ENCODE measurements at places on chromosomes 12 and 14.

DNA sequence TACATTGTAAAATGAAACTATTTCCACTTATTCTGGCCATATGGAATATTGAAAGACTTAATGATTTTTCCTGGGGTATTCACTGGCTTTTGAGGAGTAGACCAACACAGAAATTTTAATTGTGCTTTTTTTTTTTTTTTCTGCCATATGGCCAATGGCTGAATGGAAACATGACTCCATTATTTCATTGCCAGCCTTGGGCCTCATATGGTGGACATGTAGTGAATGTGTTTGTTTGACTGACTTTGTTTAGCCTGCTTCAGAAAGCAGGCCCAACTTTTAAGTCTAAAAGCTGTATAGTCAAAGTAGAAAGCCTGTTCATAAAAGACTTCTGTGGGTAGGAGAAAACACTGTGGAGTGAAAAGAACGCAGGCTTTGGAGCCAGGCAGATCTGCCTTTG is 2.4 kb downstream of the GNG2 start:
- H3K27me3 ChIP-seq, result no peaks in the 10 kb centered on the region
- peaks cover 46% of the 10 kb centered on the region for H3K4me1 ChIP-seq
- peak overlapping the region; percentile 90 for H3K4me3 ChIP-seq
- H3K27ac ChIP-seq, result peak overlapping the region; percentile 91

DNA sequence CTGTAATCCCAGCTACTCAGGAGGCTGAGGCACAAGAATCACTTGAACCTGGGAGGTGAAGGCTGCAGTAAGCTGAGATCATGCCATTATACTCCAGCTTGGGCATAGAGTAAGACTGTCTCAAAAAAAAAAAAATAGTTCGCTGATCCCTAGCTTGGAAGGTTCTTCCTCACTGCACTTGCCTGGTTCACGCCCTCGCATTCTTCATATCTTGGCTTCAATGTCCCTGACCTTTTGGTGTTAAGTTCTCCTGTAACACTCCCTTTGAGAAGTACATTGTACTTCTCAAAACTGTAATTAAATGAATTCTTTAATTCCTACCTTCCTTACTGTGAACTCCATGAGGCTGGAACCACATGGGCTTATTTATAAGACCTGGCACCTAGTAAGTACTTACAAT is 16.5 kb upstream of the TPCN1 start:
- H3K27me3 ChIP-seq, result no peaks in the 10 kb centered on the region
- H3K36me3 ChIP-seq, result peaks cover 2% of the 10 kb centered on the region
- peaks cover 30% of the 10 kb centered on the region for H3K4me1 ChIP-seq
- H3K27ac ChIP-seq, result no peak overlapping the region
- DNase-seq, result no peak

DNA sequence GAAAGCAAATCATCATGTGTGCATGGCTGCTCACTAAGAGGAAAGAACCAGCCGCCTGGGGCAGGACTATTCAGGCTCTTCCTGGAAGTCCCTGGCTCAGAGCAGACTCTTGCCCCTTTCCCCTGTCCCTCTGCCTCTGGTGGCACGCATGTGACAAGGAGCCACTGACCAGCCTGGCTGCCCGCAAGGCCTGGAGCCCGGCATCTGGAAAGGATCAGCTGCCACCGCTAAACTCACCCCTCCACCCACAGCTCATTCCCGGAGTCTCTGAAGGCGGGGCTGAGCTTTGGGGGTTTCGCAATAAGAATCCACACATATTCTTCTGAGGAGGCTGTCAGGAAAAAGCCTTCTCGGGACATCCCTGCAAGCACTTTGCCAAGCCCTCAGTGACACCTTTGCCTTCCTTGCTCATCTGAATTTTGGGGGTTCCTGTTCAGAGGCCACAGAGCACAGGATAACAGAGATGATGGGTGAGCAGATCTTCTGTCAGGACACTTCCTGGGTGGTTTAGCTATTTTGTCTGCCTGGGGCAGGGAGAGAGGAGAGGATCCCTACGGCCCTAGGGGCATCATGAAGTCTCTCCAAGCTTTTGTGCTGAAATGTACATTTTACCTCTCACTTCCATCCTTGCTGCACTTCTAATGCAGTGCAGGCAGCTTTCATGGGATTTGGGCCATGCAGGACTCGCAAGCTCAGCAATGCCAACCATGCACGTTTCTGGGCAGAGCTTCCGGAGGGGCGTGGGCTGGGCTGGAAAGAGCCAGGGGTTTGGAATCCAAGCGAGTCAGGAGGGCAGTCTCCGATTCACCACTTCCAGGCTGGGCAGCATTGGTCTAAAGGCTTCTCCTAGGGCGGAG is 124.8 kb upstream of the MAP1LC3B2 start:
- no peaks in the 10 kb centered on the region for H3K27me3 ChIP-seq
- peaks cover 3% of the 10 kb centered on the region for H3K4me1 ChIP-seq
- DNase-seq, result no peak
- H3K27ac ChIP-seq, result no peak overlapping the region

DNA sequence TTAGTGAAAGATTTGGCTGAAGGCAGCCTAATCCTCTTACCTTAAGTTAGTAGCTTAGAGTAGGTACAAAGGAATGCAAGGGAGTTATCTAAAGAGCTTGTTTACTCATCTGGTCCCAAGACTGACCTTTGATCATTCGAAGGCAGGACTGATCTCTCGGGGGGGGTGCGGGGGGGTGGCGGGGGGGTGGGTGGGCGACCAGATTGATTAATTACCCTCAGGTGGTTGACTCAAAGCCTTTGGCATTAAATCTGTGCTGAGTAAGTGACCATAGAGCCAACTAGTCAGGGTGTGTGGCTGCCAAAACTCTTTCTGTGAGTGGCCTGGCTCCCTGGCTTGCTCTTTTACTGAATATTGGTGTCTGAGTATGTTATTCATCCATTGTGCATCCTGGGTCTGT is 731.9 kb upstream of the FBXO33 start:
- no peak overlapping the region for H3K4me3 ChIP-seq
- no peaks in the 10 kb centered on the region for H3K36me3 ChIP-seq
- no peak overlapping the region for H3K27ac ChIP-seq
- DNase-seq, result no peak
- no peaks in the 10 kb centered on the region for H3K4me1 ChIP-seq

DNA sequence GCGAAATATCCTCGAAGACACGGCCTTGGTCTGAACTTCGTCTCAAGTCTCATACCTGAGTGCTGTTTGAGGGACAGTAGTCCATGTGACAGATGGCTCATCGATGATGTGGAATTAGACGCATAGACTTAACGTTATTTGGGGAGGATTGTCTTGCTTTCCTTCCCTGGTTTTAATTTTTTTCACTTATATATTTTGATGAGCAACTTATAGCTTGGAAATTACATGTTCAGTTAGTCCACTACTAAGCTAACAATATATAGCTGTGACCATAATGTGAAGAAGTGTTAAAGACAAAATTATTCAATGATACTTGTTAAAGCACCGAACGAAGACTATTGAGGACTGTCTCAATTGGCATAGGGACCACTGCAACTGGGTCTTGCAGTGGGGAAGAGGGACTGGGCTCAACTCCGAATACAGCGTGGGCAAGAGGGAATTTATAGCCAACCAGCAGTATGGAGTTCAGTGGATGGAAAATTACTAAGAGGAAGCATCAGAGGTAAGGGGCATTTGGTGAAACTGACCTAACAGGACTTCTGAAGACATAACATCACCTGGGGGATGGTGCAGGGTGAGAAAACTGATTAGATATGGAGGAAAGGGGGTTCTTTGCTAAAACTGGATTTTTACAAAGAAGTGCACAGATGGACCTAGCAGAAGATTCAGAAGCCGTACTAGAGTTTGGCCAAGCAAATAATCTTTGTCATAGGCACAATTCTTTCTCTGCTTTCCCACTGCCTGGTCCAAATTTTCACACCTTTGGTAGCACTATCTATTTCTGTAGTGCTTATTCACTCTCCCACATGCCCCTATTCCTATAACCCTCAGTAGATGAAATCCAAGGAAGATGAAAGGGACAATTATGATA is 910 bp upstream of the TM7SF3 start:
- H3K4me1 ChIP-seq, result peaks cover 37% of the 10 kb centered on the region
- no peak for DNase-seq
- peaks cover 3% of the 10 kb centered on the region for H3K36me3 ChIP-seq

Data from activated naive CD8-positive, alpha-beta T cell treated with anti-CD3 and anti-CD28 coated beads for 36 hours (primary cell).